Amniotic epithelial cell (primary cell): ENCODE measurements at places on chromosomes 4 and X.

GRCh38 chr4:104446431-104447278 is 48.0 kb downstream of the CXXC4 start:
- DNase-seq, result no peak

GRCh38 chrX:74286950-74287740 is 16.8 kb upstream of the ZCCHC13 start:
- peak; percentile 53 for DNase-seq

- DNase-seq, result no peak
Measured at GRCh38 chr4:77202491-77202890, 45.5 kb downstream of the CCNG2 start.

DNA sequence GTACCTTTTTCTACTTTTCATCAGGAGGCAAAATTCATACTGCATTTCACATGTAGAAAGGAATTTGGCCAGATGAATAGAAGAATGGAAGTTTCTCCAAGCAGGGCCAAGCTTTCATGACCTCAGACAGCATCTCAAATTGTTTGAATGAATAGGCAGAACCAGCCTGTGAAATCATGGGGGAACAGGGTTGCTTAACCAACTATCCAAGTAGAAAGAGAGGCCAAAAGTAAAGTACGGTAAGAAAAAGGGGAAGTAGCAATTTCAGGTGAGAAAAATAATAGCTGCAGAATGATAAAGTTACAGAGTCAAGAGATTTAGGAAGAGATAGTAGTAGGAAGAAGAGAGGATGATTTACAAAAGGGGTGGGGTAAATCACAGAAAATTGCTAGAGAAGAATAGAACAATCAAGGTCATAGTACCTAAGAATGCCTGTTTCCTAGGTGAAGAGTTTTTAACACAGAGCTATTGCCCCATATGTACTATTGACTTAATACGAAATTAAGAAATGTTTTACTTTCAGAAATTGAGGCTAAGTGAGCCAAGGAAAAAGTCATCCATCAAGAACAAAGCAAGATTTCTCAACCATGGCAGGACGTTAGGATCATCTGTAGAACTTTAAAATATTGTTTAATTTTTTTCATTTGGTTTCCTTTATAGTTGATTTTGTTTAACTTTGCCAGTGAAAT is 177.1 kb upstream of the TET2 start:
- DNase-seq, result no peak

GRCh38 chr4:34566091-34566490 is 1678.2 kb downstream of the ARAP2 start:
- DNase-seq, result no peak

- no peak for DNase-seq
Measured at GRCh38 chrX:116172976-116173375, 2.4 kb downstream of the AGTR2 start.

DNA sequence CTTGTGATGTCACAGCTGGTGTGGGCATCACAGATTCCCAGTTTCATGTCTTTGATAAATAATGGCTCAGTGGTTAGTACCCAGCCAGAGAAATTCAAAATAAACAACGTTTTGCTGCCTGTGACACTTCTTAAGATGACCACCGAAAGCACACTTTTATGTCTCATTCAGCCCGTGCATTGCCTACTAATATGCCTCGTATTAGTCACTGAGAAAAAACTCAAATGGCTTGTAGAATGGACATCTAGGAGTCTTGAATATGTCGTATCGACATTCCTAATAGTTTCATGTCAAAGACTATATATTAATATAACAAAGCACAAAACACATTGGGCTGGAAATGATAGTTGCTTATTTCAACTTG is 103.9 kb upstream of the FAT1 start:
- DNase-seq, result no peak

DNA sequence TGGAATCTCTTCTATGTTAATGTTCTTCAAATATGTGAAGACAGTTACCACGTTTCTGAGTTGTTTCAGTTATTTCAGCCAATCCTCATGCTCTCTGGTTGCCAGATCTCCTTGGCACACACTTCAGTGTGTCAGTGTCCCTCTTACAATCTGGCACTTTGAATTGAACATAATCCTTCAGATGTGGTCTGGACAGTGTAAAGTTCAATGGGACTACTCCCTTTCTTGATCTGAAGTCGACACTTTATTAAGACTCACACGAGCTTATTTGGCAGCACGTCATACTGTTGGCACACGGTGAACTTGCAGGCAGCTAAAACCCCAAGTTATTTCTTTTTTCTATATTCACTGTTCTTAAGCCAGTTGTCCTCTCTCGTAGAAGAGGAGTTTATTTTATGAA is 28.2 kb downstream of the ARSJ start:
- peak; percentile 40 for DNase-seq

DNA sequence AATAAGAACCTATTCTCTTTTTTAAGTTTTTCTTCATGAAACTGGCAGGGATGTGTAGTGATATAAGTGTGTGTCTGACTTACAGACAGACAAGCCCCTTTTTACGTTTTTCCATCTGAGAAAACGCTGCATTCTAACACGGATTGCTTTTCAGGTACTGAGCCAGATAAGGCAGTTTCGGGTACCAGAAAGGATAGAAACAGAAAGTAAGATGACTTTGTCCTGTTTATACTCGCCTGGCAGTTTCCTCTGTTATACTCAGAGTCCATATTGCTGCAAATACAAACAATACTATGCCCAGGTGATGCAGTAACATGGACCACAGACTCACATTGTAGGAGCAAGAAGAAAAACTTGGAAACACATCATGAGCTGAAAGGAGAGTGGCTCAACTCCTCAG is 2320.6 kb upstream of the AGA start:
- DNase-seq, result no peak

GRCh38 chrX:72110876-72111708 is 20.6 kb downstream of the RTL5 start:
- no peak for DNase-seq

DNA sequence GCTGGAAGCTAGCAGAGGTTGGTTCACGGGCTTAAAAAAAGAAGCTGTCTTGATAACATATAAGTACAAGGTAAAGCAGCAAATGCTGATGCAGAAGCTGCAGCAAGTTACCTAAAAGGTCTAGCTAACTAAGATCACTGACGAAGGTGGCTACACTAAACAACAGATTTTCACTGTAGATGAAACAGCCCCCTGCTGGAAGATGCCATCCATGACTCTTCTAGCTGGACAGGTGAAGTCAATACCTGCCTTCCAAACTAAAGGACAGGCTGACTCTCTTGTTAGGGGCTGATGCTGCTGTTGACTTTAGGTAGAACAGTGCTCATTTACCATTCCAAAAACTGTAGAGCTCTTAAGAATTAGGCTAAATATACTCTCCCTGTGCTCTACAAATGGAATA is 99.5 kb downstream of the FBXW7 start:
- DNase-seq, result no peak

GRCh38 chr4:75490155-75490554 is 24.0 kb downstream of the RCHY1 start:
- DNase-seq, result peak; percentile 63

DNA sequence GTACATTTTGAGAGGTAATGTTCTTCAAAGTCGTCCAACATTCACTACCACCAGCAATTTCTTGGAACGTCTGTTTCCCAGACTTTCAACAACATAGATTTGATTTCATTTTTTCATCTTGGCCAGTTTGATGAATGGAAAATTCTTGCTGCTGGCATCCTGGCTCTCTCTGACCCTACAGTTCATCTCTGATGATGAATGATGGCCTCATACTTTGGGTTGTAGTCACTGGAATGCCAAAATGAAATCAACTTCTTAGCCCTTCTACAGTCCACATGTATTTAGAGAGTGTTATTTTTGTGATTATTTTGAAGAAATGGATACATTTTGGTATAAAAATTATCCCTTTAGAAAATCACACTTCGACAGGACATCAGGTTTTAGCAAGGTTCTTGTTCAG is 8.8 kb downstream of the CHST7 start:
- DNase-seq, result peak; percentile 72

- DNase-seq, result peak; percentile 76
Measured at GRCh38 chr4:74805601-74806000, 11.3 kb upstream of the BTC start.

DNA sequence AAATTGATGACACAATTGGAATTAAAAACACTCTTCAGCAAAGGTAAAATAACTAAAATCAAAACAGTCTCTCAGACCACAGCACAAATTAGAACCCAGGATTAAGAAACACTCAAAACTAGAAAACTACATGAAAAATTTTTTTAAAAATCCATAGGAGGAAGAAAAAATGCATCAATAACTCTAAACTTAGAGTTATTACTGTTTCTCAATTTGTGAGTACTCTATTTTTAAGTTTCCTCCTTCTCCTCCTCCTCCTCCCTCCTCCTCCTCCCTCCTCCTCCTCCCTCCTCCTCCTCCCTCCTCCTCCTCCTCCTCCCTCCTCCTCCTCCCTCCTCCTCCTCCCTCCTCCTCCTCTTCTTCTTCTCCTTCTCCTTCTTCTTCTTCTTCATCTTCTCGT is 1395.7 kb downstream of the STIM2 start:
- DNase-seq, result no peak

DNA sequence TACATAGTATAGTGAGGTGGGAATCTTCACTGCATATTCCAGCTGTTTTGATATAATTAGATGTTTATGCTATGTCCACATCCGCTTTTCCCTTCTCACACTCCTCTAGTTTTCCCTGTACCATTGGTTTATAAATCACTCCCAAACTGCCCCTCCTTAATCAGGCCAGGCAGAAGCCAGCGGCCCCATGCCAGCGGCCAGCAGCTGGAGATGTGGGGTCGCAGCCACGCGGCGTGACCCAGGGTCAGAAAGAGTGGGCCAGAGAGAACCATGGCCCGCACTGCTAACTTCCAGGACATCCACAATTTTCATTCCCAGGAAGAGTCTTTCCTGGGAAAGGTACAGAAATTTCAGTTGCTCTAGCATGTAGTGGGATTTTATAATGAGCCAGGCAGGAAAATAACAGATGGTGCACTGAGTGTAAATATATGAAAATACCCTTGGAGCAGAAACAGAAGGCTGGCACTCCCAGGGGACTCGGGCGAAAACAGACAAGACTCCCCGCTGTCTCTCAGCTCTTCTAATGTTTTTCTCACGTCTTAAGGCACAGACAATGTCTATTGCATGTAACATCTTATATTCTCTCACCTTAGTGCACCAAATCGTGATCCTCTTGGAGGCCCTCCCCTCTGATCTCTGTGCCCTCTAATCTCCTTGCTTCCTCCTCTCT is 145.9 kb upstream of the ZFP42 start:
- no peak for DNase-seq
